ENCODE measurements at places on chromosomes 7 and 10.
A peak's percentile ranks its signal among the peaks of the same experiment; 100 is the strongest.

- no peak for DNase-seq
Measured at GRCh38 chr7:39565538-39565937, 666 bp upstream of the YAE1 start.

- DNase-seq: no peak
Measured at GRCh38 chr10:29968585-29968984, 90.8 kb downstream of the JCAD start.

- DNase-seq: no peak
Measured at GRCh38 chr10:132224343-132225072, 37.8 kb downstream of the DPYSL4 start.

DNA sequence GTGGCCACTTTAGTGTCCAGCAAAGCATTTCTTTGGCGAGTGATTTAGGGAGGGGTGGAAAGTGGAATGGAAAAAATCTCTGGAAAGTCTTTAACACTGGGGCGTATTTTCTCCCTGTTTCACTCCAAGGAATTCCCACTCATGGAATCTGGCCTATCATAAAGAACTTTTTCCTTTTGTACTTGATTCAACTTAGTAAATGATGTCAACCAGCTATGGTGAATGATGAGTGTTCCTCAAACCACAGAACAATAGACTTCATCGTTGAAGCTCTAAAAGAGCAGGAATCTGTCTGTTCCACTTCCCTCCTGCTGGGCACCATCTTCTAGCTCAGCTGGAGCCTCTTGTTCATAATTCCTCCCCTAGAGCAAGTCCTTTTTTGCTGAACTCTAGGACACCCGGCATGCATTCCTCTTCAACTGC, 66.5 kb downstream of the EPDR1 start:
- DNase-seq: no peak

DNA sequence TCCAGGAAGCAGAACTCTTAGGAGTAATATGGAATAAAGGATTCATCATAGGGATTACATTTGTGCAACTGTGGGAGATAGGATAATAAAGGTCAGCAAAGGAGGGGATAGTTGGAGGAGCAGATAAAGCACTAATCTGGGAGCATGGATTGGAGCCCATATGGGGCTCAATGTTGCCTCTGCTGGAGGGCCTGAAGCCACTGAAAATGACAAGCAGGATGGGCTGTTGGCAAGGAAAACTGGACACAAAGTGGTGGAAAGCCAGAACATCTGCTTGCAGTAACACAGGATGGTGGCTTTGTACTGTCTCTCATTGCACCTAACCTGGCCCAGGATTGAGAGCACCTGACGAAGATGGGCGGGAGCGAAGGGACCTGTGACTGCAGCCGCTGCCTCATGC, 15.0 kb upstream of the COMMD3 start:
- no peak for DNase-seq

DNA sequence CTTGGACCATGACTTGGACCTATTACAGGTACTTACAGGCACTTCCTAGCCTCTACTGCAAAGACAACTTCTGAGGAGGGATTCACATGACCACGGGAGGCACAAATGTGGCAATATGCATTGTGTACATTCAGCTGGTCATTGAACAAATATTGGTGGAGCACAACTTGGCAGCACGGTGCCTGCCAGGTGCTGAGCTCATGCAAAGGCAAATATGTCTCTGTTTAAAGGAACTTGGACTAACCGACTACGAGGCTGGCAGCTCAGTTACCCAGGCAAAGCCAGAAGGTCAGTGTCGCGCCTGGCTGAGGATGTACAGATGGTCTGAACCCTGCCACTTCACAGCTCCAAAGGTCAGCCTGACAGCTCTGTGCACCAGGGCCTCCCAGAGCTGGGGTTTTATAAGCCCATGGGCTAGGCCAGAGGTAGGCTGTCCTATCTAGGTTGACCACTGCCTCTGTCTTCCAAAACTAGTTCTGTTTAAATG, 6.1 kb downstream of the DENND11 start:
- no peak for DNase-seq

DNA sequence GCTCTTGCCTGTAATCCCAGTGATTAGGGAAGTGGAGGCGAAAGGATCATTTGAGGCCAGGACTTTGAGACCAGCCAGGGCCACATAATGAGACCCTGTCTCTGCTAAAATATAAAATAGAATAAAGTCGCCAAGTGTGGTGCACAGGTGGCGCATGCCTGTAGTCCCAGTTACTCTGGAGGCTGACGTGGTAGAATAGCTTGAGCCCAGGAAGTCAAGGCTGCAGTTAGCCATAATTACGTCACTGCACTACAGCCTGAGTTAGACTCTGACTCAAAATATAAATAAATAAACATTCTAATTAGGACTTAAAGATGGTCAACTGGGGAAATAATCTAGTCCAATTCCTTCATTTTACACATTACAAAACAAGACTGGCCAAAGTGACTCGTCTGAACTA, 768 bp downstream of the CHCHD2 start:
- DNase-seq: no peak

DNA sequence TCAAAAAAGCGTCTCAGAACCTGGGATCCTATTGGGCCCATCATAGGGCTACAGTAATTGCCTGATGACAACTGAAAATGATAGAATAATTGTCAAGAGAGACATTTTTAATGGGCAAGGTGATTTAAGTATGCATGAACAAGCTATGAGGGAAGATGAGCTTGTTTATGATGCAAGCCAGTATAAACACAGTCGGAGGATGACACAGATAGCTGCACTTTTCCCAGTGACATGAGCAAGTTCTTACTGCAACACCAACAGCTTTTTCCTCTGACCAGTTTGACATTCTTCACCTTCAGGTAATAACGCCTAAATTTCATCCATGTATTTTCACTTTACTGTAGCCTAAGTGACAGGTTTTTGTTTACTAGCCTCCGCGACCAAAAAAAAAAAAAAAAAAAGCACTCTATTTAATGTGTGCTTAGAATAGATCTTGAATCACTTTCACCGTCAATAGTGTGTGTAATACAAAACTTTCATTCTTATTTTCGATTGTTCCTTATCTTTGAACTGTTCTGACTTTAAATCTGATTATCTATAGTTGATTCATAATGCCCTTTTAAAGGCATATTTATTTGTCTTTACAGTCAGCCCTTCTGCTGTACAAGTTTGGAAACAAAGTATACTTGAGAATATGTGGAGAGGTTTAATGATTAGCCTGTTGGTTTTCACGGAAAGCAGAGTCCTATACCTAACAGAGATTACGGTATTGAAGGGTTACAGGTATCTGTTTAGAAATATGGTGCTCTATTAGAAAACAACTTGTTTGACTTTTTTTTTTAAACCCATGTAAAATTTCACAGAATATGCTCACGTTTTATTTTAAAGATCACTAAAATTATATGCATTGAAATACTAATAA, 1.7 kb downstream of the FOXP2 start:
- DNase-seq: no peak

- no peak for DNase-seq
Measured at GRCh38 chr7:28329661-28330363, 82.5 kb upstream of the CREB5 start.

DNA sequence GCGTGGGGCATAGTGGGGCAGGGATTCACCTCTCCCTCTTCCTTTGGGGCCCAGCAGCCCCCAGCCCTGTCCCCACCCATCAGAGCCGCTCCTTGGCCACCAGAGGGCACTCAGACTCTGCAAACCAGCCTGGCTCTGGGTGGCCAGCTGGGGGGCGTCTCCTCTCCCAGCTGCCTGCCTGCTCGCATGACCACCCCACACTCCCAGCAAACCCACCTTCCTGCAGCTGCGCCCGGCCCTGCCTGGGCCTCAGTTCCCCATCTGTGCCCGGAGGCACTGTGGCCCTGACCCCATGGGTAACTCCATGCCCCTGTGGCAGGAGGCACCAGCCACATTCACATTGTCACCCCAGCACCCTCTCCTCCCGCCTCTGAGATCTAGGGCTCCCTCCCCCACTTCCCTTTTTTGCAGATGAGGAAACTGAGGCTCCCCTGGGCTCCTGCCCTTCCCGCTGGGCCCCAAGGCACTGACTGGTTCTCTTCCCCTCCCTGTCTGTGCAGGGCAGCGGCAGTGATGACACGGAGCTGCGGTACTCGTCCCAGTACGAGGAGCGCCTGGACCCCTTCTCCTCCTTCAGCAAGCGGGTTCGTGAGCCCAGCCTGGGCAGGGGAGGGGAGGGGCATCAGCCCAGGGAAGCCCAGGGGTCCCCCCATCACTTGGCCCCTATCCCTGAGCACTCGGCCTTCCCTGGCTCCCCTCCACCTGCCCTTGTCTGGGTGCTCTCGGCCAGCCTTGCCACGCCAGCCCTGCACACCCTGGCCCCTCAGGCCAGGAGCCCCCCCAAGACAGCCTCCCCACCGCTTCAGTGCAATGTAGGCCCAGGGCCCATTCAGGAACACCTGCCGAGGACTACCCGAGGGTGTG, 6.9 kb upstream of the SH2B2 start:
- DNase-seq: no peak

- no peak for DNase-seq
Measured at GRCh38 chr7:67422601-67423000, 426.0 kb downstream of the TYW1 start.

DNA sequence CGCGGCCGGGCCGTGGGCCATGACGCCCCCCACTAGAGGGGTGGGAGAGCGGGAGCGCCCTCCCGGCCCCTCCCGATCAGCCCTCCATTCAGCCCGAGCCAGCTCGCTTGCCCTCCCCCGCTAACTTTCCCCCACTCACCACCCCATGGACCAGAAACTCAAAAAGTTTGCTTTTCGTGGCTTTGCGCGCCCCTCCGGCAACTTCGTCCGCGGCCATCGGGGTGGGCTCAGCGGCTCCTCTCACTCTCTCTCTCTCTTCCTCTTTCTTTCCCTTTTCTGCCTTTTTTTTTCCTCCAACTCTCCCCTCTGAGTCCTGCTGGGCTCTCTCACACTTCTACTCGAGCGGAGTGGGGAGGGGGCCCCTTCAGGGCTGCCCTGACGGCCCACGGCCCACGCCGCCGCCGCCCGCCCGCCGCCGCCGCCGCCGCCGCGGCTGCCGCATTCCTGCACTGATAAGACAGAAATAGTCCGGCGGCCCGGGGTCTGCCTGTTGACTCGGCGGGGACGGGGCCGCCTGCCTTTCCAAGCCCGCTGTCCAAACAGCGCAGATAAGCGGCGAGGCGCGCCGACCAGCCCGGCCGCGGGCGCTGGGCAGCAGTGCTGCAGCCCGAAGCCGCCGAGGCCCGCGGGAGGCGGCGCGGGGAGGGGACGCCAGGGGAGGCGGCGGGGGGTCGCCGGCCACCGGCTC, at the start of gene SMARCD3:
Gene SMARCD3 (minus strand): TSS at position 349 of the 688 bp plus-strand sequence. CDS start 132 bp downstream, at position 217.
- no peak for DNase-seq

DNA sequence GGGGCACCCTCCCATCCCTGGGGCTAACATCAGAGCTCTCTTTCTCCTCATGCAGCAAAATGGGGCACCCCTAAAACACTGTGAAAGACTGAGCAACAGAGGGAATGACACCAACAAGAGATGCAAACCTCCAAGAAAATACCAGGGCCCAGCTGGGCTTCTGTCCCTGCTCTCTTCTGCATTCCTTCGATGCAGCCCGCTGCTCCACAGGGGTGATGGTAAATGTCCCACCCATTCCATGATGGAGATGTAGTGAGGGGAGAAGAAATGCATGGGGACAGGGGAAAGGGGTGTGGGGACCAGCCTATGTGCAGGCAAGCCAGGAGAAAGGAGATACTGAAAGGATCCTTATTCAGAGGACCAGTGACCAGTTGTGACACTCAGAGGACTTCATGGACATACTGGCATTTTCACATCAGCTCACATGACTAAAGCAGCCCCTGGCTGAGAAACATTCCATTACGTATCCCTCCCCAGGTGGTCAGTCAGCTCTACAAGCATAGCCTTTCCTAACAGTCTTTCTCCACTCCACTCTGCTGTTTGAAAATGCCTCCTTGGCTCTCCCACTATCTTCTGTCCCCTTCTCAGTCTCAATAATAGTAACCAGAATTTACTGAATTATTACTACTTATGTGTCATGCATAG, 13.3 kb downstream of the SORBS1 start:
- DNase-seq: no peak

GRCh38 chr7:21330462-21331178, 97.3 kb upstream of the SP4 start:
- DNase-seq: no peak

GRCh38 chr7:31896925-31897324, 173.3 kb downstream of the PDE1C start:
- DNase-seq: no peak

- DNase-seq: no peak
Measured at GRCh38 chr7:3533040-3533439, 232.0 kb downstream of the SDK1 start.

DNA sequence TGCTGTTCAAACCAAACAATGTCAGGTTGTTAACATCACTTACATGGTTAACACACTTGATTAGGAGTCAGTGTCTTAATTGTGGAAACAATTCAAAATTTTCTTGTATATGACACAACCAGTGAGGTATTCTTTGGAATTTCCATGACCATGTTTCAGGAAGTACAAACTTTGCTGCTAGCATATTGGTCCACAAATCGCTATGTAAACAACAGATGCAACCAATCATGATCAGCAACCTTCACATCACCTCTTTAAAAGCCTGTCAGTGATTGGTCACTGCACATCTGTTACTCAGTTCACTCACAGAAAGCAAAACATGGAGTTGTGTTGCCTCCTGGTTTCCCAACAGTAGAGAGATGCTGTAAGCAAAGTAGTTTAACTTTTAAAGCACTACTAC, 108.9 kb upstream of the FAM3C start:
- DNase-seq: no peak

GRCh38 chr7:26891400-26892350, 27.3 kb upstream of the SKAP2 start:
- peak; percentile 4 for DNase-seq

DNA sequence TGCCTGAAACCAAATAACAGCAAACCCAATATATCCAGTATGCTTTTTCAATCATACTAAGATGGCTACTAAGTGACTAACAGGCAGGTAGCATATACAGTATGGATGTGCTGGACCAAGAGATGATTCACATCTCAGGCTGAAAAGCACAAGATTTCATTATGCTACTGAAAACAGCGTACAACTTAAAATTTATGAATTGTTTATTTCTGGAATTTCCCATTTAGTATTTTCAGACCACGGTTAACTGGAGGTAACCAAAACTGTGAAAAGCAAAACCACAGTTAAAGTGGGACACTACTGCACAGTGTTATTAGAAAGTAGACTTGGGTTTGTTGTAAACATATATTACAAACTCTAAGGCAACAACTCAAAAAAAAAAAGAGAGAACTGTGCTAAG, 91.5 kb downstream of the KMT2C start:
- no peak for DNase-seq

DNA sequence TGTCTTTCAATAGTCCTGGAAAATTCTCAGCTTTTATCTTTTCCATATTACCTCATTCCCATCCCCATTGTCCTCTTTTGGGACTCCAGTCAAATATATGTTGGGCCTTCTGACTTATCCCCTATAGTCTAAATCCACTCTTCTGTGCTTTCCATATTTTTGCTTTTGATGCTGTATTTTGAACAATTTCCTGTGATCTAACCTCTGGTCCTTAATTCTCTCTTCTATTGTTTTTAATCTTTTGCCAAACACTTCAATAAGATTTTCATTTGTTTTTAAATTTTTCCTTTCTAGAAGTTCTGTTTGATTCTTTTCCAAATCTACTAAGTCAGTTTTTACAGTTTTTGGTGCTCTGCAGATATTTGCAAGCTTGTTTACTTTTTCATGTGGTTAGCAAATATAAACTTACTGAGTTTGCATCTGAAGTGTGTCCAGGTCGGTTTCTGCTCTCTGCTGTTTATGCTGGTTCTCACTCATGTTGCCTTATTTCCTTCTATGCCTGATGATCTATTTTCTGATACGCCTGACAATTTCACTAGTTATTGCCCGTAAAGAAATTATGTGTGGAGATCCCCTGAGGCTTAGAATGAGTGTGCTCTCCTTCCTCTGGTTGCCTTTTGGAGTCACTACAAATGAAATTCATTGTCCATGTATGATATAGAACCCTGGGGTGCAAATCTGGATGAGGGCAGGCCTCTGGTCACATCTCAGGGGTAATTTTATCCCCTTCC, 110.4 kb downstream of the RBM20 start:
- no peak for DNase-seq

Data from GM12878 (cell line).